ENCODE measurements at places on chromosomes 7 and 10.

DNA sequence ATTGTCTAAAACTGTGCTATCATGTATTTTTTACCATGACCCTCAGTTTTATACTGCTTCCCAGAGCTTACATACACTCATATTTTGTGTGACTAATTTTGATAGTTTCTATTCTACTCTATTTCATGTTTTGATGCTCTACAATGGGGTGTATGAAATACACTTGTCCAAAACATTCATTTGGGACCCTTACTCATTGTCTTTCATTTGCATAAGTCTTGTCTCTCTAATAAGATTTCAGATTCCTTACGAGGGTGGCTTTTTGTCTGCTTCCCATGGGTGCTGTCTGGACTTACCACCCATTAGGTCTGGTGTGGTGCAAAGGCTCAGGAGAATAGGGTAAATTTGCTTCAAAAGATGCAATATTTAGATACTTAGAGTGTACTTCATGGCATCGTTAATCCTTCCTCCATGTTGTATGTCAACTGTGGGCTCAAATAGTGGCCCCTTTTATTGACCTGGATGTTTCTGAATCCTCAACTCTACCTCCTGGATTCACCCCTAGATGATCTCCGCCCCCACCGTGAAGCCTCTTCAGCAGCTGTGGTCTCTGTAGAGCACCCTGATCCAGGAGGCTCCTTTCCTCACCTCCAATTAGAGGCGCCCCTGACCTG lies 3.6 kb upstream of the GIMAP5 start:
- DNase-seq: no peak

DNA sequence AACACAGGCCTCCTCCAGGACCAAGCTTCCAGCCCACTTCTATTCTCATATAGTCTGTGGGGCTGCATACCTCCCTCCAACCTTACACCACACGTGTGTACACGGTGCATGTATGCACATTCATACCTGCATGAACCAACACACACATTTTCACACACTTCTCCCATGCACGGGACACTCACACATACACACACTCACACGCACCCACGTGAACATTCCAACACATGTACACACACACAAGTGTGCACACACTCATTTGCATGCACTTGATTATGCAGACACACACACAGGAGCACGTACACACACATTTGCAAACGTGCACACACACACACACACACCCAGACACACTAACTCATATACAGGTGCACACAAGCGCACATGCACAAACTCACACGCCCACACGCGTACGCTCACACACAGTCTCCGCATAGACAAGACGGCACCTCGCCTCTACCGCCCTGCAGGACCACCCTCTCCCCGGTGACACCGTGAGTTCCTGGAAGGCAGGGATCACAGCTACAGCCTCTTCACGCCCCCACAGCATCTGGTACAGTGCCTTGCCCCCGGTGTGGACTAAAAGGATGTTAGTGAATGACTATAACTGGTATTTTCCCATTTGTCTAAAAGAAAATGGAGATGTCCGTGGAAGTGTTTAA lies 263.8 kb downstream of the PTPRN2 start:
- DNase-seq: no peak

GRCh38 chr7:6121141-6121540 lies 90.0 kb downstream of the ANKRD61 start:
- DNase-seq: no peak

GRCh38 chr7:102471791-102472125 lies 7.0 kb downstream of the POLR2J start:
- no peak for DNase-seq

DNA sequence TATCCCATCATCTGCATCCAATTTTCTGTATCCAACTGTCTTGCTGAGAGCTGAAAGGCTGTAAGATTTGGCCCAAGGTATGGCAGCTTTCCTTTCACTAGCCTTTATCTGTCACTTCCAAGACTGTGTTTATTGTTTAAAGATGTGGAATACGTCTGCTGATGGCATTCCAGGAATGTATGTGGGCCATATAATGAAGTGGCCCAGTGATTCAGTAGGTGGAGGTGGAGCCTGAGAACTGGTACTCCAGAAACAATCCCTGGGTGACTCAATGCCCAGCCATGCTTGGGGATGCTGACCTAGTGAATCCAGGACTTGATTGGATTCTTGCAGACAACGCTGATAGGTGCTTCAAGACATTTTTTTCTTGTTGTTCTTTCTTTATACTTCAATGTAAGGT lies 13.5 kb downstream of the NEUROD6 start:
- DNase-seq: no peak

GRCh38 chr10:106910666-106911065 lies 253.8 kb downstream of the SORCS1 start:
- DNase-seq: no peak

DNA sequence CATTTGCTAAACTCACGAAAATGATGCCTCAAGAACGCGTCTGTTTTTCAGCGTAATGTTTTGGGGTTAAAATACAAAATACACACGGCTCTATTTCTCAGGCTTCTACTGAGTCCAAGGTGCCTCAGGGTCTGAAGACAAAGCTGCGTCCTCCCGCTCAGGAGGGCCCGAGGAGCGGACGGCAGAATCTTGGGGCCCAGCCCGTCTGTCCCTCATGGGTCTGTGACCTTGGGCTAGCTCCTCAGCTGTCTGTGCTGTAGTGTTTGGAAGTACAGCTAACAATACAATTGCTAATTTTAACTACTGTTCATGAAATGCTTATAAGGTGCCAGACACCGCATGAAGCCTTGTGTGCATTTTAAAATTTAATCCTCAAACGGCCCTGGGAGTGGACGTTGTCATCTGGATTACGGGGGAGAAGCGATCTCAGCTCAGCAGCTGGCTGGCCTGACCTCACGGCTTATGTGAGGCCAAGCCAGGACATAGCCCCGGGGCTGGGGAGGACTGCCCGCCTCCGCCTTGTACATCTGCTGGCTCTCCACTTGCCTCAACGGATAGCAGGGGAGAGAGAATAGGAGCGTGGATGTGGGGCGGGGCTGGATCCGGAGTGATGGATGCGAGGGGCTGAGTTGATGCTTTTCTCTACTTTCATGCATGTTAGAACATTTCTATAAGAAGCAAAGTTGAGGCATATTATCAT lies 357.4 kb downstream of the GLRX3 start:
- no peak for DNase-seq

All from activated naive CD4-positive, alpha-beta T cell treated with Interleukin-2 at 50 U/mL for 16 hours (primary cell).